Stimulated activated CD4-positive, alpha-beta T cell treated with anti-CD3 and anti-CD28 coated beads, TNF-alpha, amount 100 ng/mL, for 1 hour (primary cell): ENCODE measurements at places on chromosomes 7 and 10.

DNA sequence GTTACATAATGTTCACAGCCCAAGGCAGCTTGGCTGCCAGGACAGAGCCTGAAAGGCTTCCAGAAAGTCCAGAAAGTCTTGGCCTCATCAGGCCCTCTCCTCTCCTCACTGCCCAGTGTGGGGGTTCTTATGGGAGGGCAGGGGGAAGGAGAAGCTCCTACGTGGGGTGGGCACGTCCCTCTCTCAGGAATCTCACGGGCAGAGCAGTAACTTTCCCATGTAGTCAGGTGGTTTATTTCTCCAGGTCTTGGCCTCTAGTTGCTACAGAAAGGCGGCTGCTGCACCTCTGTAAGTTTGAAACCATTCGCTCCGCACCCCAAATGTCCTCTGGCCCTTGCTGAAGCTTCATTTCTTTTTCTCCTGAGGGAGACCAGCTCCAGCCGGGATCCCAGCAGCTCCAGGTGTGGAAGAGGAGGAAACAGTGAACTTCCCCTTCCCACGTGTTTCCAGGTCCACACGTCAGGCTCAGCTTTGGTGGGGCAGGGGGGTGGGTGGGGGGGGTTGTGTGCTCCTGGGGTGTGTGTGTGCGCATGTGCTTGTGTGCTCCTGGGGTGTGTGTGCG lies 320.3 kb downstream of the WDR37 start:
- no peak for DNase-seq

- no peak for DNase-seq
Measured at GRCh38 chr10:117138838-117139580, 939 bp upstream of the VAX1 start.

DNA sequence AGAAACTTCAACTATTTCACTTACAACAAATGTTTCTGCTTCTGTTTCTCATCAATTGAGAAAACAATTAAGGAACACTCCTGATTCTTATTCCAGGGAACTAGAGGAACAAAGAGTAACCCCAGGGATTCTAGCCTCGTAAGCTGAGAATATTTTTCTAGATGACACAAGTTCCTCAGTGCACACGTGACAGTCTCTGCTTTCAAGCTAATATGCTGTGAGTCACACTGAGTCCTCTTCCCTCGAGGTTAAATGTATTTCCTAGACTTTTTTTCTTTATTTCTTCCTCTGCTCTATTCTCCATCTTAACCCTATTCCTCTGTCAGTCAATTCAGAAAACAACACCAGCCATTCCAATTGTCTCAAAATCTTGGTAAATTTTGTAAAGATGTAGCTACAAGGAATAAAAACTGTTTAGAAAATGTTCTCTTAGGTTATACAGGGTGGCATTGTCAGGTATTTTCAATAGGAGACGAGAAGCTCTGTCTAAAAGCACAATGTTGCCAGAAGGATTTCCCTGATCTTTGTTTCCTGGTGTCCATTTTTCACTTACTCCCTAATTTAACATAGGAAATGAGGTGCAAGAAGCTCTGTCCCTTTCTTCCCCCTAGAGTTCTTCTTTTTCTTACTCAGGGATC lies 5.8 kb upstream of the C1GALT1 start:
- no peak for DNase-seq

DNA sequence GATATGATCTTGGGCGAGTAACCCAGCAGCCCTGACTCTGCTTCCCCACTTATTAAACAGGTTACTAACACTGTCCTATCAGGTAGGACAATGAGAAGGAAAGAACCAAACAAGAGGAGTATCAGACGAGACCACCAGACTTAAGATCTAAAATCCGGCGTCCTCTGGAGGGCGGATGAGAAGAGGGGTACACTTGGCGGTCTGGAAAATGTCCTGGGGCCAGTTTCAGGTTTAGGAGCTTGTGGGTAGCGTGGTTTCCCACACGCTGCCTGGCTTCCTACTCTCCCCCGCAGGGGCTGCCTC lies 635 bp downstream of the ZNF32 start:
- no peak for DNase-seq

- no peak for DNase-seq
Measured at GRCh38 chr7:42198974-42199668, 37.9 kb downstream of the GLI3 start.

DNA sequence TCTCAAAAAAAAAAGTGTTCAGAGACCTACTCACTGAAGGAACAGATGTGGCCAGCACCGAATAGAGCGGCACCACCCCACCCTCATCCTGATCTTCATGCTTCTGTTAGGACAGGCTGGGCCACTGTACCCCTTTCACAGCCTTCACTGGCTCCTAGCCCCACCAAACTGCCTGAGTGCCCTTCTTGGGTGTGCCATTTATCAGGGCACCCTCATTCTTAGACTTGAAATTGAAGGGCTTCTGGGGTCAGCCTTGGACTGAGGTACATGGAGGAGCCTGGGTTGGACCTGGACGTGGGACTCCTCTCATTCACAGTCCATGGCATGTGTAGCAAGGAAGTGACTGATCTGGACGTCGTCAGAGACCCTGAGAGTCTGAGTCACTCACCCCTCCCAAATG lies 190.3 kb downstream of the COBL start:
- no peak for DNase-seq

- no peak for DNase-seq
Measured at GRCh38 chr7:128912281-128912680, 1.8 kb upstream of the KCP start.

- no peak for DNase-seq
Measured at GRCh38 chr10:131248376-131249165, 63.0 kb downstream of the TCERG1L start.

- DNase-seq = no peak
Measured at GRCh38 chr7:22561895-22562593, 62.1 kb upstream of the STEAP1B start.

- no peak for DNase-seq
Measured at GRCh38 chr7:91082038-91082437, 182.2 kb upstream of the FZD1 start.

- no peak for DNase-seq
Measured at GRCh38 chr10:63502832-63503231, 18.4 kb upstream of the REEP3 start.

DNA sequence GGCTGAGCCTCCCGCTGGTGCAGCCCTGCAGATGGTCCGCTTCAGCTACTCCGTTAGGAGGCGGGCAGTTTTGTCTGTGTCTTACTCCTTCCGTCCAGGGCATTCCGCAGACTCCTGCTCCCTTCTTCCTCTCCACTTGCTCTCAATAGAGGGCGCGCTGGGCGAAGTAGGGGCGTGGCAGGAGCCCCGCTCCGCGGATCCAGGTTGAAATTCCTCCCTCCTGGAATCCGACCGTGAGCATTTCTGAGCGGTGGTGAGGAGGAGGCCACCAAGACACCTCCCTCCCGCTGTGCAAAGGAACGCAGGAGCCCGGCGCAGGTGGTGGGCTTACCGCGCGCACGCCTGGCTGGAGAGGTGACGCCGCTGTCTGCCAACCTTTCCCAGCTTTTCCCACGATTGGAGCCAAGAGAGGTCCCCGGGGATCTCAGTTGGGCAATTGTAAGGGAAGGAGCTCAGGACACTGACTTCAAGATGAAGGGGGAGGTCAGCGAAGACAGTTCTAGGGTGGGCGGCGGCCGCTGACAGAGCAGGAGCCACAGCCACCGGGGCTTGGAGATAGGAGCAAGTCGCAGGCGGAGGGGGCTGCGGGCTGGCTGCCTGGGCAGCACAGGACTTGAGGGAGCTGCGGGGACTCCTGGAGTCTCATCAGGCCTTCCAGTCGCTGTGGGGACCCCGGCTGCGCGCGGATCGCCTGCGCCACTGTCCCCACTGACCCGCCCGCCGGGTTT lies 1011.3 kb downstream of the XPNPEP1 start:
- DNase-seq = no peak

GRCh38 chr7:1850111-1850975 lies 180.3 kb downstream of the ELFN1 start:
- no peak for DNase-seq

GRCh38 chr10:75464478-75465449 lies 33.3 kb downstream of the LRMDA start:
- no peak for DNase-seq

DNA sequence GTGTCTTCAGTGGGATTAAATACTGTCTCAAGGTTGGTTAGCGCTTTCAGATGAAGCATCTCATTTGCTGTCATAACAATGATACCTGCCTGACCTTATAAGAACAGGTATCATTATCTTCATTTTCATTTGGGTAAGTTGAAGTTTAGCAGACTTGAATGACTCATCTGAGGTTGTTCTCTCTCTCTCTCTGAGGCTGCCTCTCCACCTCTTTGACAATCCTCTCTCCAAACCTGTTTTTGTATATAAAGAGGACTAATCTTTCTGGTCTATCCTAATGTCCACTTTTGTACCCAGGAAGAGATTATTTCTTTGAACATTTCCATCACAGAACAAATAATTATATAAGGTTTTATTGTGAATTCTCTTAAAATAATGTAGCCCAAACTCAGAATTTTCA lies 291.4 kb downstream of the KLF6 start:
- no peak for DNase-seq

- DNase-seq = no peak
Measured at GRCh38 chr10:129812398-129812797, 151.7 kb downstream of the EBF3 start.

DNA sequence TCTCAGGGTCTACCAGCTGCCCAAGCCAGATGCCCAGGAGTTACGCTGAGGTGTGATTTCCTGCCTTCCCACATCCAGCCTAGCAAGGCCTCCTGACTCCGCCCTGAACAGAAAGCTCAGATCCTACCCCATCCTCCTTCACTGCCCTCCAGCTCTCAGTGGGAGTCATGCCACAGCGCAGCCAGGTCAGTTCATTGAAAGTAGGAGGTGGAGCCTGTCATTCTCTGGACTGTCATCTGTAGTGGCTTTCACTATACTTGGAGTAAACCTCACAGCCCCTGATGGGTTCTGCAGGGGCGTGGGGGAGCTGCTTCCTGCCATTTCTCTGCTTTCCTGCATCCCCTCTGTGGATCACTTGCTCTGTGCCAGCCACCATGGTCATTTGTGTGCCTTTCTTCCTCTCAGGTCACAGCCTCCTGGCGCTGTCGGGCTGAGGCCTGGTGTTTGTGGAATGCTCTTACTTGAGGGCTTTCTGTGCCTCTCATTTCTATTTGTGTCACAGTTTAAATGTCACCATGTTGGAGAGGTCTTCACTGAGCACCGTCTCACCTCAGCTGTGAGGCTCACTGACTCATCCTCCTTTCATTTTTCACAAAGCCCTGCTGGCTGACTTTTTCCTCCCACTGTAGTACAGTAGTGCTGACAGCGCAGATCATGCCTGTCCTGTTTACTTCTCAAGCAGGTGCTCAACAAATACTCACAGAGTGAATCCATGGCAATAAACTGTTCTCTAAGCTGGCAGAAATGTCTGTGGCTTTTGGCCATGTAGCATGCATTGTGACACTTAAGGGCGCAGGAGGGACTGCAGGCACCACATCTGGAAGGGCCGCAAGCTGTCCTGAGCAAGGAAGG lies 61.0 kb upstream of the TMEM248 start:
- DNase-seq = no peak

- no peak for DNase-seq
Measured at GRCh38 chr10:118950190-118950680, 79.3 kb upstream of the NANOS1 start.

GRCh38 chr10:126270111-126270510 lies 118.2 kb downstream of the ADAM12 start:
- DNase-seq = no peak
